ENCODE measurements at places on chromosomes 16 and 17.

- DNase-seq: no peak
These were observed 163.5 kb upstream of the CDH11 start for GRCh38 chr16:65285128-65286048.

DNA sequence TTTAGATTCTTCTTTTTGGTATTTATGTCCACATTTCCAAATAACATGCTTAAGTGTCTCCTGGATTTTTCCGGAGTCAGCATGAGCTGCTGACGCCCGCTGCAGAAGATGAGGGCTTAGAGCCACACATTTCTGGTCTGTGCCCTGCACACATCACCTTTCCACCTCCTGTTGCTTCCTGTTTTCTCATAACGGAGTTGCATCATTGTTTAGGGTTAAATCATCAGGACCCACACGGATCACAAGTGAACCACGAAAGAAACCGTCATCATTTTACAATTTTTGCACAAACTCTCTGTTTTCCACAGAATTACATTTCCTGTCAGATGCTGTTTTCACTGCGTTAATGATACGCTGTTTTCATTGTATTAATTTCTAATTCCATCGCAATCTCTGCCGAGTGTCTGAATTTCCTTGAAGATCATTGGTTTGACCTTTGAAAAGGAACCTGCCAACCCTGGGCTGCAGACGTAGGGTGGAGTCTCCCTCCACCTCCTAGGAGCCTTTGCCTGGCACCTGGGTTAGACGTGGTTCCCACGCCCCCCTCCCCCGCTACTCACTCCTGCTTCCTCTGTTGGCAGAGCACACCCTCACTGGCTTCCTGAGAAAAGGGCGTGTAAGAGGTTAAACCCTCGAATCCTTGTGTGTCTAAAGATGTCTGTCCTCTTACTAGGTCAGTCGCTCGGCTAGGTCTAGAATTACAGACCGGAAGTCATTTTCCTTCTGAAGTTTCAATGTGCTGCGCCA is 68.2 kb downstream of the RNF213 start:
- no peak for DNase-seq

DNA sequence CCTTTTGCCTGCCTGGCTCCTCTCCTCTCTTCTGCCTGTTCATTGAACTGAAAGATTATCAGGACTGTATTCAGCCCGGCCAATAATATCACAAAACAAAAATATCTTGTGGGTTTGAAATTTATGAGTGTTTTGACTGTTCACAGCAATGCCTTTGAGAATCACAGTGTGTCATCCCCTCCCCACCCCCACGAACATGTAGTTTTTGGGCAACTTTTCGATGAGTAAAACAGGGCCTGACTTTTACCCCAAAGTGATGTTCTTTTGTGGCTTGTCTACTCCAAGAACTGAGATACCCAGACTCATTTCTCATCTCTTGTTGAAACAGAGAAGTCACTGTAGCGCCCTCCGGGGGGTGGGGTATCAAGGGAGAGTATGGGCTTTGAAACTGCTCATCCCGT is 675.7 kb downstream of the WWOX start:
- peak; percentile 47 for DNase-seq

- DNase-seq: peak; percentile 56
These were observed at the start of gene BMERB1 for GRCh38 chr16:15434425-15435215. Gene BMERB1, plus strand, starts transcription at chr16:15434588. Its CDS starts 66 bp downstream, at chr16:15434654.

DNA sequence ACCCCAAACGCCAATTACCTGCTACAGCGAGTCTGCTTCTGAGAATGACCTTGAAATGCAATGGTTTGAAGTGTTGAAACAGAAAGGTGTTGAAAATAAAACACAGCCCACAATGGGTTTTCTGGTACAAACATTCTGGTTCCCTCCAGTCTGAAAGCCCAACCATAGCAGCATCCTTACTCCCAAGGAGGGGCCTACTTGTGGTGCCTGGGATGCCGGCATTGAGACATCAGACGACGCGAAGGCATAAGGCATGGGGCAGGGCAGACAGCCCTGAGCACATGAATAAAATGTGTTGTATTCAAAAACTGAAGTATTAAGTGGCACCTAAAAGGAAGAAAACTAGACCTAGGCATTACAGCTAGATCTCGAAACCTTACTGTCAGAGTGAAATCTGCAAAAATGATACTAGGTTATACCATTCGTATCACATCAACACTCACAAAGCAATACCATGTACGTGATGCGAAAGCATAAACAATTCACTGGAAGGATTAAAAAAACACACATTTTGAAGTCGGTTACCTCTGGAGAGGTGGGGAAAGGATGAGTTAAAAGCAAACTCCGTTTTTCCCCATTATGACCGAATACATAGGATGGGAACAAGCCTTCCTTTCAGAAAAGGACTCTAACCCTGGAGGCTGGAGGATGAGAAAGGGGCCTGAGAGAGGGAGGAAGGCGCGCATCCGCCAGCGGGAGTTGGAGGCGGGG is 702 bp downstream of the NUDT21 start:
- DNase-seq: no peak

GRCh38 chr17:58041161-58041560 is 34.1 kb upstream of the SRSF1 start:
- no peak for DNase-seq
